ENCODE measurements at places on chromosomes 12 and 14. TPM values are rescaled to one million over a fixed set of nuclear protein-coding genes. Genes with fewer than 3 reads are reported as not detected.

DNA sequence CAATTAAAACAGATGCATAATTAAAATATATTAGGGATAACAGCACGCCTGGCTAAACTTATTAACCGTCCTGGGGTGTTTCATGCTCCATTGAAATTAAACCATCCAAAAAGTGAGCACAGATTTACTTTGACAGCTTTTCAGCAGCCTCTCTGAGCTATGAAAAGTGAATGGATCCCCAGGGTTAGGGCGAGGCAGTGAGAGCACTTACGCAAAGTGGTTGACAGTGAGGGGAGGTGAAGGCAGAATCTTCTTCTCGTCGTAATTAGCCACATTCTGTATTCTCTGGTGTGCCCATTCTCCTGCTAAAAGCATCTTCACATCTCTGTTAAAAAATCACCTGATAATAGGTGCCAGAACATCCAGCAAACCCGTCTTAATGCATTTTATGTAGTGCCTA lies 1.9 kb downstream of the TMTC2 start:
- H3K4me1 ChIP-seq: peaks cover 14% of the 10 kb centered on the region
- peaks cover 9% of the 10 kb centered on the region for H3K27me3 ChIP-seq
- peaks cover 6% of the 10 kb centered on the region for H3K36me3 ChIP-seq
- H3K27ac ChIP-seq: no peak overlapping the region

DNA sequence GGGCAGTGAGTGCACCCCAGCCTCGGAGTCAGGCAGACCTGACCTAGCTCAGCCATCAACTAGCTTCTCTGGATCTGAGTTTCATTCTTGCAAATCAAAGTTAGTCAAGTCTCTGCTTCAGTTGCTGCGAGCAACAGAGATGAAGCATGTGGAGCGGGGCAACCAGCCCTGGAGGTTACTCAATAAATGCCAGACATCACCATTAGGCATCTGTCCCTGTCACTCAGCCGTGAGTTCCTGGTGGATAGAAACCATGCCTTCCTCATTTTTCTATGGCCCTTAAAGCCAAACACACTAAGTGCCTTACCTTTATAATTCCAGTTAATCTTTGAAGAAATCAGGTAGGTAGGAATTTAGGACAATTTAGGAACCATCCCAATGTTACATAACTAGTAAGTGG lies 19.3 kb downstream of the RFX4 start:
- no peak overlapping the region for H3K27ac ChIP-seq
- DNase-seq: no peak
- peaks cover 25% of the 10 kb centered on the region for H3K4me1 ChIP-seq
- no peak overlapping the region for H3K4me3 ChIP-seq
- H3K27me3 ChIP-seq: no peaks in the 10 kb centered on the region

- DNase-seq: no peak
- H3K36me3 ChIP-seq: no peaks in the 10 kb centered on the region
- H3K27me3 ChIP-seq: no peaks in the 10 kb centered on the region
- H3K27ac ChIP-seq: no peak overlapping the region
- H3K4me3 ChIP-seq: no peak overlapping the region
Measured at GRCh38 chr14:76117789-76118484, 33.8 kb upstream of the GPATCH2L start.

- no peak overlapping the region for H3K27ac ChIP-seq
- DNase-seq: no peak
- H3K27me3 ChIP-seq: peaks cover 45% of the 10 kb centered on the region
- peaks cover 59% of the 10 kb centered on the region for H3K4me1 ChIP-seq
- no peak overlapping the region for H3K4me3 ChIP-seq
Measured at GRCh38 chr12:52235822-52236361, 2.8 kb downstream of the KRT7 start.

GRCh38 chr14:102603293-102603907 lies 11.0 kb downstream of the RCOR1 start:
- no peak for DNase-seq
- peaks cover 11% of the 10 kb centered on the region for H3K4me1 ChIP-seq
- peak overlapping the region; percentile 75 for H3K27ac ChIP-seq
- no peak overlapping the region for H3K4me3 ChIP-seq
- no peaks in the 10 kb centered on the region for H3K27me3 ChIP-seq

- no peak overlapping the region for H3K27ac ChIP-seq
- DNase-seq: no peak
- H3K27me3 ChIP-seq: no peaks in the 10 kb centered on the region
- no peak overlapping the region for H3K4me3 ChIP-seq
- peaks cover 8% of the 10 kb centered on the region for H3K36me3 ChIP-seq
Measured at GRCh38 chr12:48446161-48446776, 26.1 kb upstream of the ANP32D start.

DNA sequence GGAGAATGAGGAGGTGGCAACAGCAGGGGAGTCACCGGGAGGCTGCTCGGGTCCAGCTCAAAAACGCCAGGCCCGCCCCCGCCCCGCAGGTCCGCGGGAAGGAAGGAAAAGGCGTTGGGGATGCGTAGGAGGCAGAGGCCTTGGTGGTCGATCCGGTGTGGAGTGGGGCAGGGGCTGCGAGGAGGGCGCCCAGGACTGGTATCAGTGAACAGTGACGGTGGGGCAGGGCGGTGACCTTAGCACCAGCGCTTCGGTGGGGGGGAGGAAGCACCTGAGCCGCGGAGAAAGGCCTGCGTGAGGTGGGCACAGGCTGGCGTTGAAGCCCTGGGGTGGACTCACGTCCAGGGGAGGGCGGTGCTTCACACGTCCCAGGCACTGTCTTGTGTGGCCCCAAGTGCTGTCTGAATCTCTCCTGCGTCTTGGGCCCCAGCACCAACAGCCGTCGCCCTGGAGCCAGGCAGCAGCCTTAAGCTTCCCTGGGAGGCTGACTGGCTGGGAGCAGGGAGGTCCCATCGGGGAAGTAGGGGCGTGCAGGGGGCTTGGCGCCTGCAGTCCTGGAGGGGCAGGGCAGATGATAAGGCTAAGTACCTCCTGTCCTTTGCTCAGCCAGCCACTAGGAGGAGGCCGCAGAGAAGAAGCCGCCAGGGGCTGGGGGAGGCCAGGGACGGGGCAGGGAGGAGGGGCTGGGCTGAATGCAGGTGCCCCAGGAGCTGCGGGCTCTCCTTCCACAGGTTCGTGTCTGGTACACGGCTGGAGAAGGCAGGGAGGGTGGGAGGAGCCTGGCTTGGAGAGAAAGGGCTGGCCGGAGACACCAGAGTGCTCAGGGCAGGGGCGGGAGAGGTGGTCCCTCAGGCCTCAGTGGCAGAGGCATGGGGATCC lies 26.5 kb downstream of the ZBTB42 start:
- H3K4me3 ChIP-seq: peak overlapping the region; percentile 80
- peak; percentile 93 for DNase-seq
- H3K36me3 ChIP-seq: no peaks in the 10 kb centered on the region
- H3K4me1 ChIP-seq: peaks cover 11% of the 10 kb centered on the region
- H3K27ac ChIP-seq: no peak overlapping the region

DNA sequence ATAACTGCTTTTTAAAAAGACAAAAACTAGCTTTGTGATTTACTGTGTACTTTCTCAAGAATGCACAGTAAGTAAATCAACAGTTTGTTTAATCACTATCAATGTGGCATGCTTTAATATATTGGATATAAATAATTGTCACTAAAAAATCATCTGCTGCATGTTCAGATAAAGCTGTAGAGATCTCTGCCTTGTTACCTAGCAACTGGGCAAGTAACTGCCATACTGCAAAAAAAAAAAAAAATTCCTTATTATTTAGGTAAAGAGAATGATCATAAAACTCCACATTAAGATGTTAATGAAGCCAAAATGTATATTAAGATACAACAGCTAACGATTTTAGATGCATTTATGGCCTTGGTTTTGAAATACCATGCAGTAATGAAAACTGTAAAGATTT lies 237.4 kb downstream of the APAF1 start:
- no peaks in the 10 kb centered on the region for H3K36me3 ChIP-seq
- no peak for DNase-seq
- H3K4me1 ChIP-seq: peaks cover 15% of the 10 kb centered on the region
- H3K4me3 ChIP-seq: no peak overlapping the region

DNA sequence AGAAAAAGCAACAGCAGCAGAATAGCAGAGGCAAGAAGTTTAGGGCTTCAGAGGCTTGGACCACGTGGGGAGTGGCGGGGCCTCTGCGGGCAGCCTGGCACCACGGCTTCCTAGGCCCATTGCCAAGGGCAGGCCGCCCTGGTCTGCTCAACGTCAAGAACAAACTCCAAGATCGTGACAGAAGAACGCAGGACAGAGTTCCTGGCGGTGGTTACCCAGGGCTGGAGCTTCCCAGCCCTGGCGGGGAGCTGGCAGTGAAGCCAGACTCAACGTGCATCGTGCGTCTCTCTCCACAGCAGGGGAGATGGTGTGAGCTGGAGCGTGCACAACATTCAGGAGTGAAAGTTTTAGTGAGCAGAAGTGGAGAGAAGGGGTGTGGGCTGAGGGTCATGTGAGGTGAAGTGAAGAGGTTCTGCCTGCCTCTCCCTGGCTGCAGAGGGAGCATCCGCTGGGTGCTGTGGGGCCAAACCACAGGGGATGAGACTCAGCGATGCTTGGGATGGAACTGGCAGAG lies 13.9 kb upstream of the CACNA2D4 start:
- H3K36me3 ChIP-seq: no peaks in the 10 kb centered on the region
- H3K27me3 ChIP-seq: no peaks in the 10 kb centered on the region
- no peaks in the 10 kb centered on the region for H3K4me1 ChIP-seq
- DNase-seq: no peak

Gene RFX4
- total RNA-seq: 0.14 TPM

Gene KRT6A
- total RNA-seq: not detected

Gene PARP2
- 36.8 TPM for total RNA-seq

Gene LHX5
- 1.5 TPM for total RNA-seq

Gene WNT1
- total RNA-seq: not detected

Gene DGLUCY
- 35.4 TPM for total RNA-seq

Gene DACT1
- total RNA-seq: 20.2 TPM

Gene PZP
- total RNA-seq: 0.18 TPM

Gene ERG28
- 29.4 TPM for total RNA-seq

Gene GPR68
- total RNA-seq: 0.28 TPM

Gene KRT78
- not detected for total RNA-seq
